ENCODE measurements at places on chromosomes 16 and 17.

DNA sequence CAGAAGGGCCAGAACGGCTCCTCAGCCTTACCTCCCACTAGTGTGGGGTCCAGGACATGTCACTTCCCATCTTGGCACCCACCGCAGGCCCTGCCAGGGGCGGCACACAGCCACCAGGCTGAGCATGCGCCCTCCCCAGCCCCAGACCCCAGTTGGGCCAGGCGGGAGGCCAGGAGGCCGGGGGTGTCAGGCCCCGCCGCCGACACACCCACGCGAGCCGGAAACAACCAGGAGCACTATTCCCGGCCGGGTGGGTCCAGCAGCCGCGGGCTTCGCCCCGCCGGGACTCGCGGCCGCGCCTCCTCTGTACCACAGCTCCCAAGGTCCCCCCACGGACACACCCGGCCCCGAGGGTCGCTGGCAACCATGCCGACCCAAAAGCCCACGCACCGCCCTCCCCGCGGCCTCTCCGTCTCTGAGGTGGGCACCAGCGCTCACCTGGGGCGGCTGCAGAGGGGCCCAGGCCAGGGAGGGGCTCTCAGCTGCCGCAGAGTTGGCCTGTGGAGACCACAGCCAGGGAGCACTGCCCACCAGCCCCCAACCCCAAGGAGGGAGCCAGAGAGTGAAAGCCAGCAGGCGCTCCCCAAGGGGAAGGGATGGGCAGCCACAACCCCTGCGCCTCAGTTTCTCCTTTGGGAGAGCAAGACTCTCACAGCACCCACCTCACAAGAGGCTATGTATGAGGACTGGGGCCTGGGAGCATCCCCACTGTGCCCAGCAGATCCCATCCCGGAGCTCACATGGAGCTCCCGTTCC lies 18.0 kb downstream of the B9D1 start:
- peak; percentile 29 for ATAC-seq

DNA sequence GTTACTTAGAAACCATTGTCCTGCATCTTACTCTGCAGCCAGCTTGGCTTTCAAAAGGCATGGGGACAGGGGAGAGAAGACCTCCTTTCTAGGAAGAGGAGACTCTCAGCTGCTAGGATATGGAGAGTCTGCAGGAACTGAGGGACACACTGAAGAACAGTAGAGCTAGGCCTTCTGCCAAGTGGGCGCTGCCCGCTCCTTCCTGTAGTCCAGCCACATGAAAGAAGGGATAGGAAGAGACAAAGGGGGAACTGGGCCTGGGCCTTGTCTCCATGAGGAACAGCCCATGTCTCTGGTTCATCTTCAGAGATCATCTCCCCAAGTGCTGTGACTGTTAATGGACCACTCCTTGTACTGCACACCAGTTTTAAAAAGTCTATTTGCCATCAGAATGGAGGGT lies 78.4 kb downstream of the SYCE1L start:
- no peak for ATAC-seq

GRCh38 chr17:64579917-64580316 lies 73.1 kb downstream of the CEP95 start:
- no peak for ATAC-seq

DNA sequence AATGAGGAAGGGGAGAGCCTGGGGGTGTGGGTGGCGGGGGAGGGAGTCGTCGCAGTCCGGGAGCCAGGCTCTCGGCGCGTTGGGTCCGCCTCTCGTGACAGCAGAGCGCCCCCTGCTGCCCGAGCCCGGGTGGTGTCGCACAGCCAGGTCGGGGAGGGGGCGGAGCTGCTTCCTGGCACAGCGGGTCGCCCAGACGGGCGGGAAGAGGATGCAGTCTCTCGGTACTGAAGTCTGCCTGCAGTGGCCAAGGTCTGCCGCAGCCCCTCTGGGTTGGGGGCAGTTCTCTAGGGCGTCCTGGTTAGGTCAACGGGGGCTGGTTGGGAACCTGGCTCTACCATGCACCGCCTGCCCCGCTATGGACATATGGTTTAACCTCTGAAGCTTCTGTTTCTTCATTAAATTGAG lies 38.2 kb upstream of the CCDC182 start:
- no peak for ATAC-seq

GRCh38 chr17:21253646-21254441 lies 634 bp upstream of the NATD1 start:
- peak; percentile 10 for ATAC-seq

GRCh38 chr17:45775576-45776011 lies 8.5 kb upstream of the CRHR1 start:
- peak; percentile 28 for ATAC-seq

DNA sequence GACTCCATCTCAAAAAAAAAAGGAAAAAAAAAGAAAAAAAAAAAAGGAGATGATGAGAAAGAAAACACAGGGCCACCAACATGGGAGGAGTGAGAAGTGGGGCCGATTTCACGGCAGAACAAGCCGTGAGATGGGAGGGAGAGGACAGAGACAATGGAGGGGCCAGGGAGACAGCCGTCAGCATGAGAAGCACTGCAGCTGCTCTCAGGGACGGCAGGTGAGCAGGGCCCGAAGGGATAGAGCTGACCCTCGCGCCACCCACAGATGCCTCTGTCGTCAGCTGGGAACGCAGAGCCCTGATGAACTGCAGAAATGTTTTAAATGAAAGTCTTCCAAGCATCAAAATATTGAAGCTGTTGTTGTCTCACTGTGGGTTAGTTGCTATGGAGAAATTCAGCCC lies 20.3 kb downstream of the PITPNM3 start:
- no peak for ATAC-seq

DNA sequence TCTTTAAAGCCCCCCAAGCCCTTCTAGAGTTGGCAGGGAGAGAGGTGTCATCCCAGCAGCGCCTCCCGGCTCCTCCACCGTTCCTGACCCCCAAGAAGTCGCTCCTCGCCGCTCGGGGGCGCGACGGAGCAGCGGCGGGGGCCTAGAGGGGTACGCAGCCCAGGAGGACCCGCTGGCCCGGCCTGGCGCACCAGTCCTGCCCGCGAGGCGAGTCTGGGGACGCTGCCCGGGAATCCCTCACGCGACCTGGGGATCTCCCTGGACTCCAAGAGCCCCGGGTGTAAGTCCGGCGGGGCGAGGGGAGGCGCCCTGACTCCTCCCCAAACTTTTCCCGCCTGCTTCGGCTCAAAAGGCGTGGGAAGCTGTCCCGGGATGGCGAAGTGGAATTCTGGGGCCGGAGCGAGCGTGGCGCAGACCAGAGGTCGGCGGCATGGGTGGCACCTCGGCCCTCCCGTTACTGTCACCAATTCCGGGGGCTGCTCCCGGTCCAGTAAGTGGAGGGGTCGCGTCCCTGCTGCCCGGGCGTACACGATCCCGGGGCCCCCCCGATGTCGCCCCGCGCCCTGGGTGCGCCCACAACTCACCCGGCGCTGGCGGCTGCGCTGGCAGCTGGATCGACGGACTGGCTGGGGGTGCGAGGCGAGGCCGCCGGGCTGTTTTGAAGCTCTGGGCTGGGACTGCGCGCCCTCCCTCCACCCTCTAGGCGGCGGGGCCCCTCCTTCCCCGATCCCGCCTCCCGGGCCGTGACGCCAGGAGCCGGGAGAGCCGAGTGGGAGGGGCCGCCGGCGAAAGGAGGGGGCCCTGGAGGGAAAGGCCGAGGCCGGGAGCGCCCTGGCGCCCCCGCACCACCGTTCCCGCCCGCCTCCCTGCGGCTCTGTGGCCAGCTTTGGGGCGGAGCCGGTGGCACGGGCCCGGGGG lies at the start of gene EMP2:
EMP2 (minus strand) TSS at position 634 of the 918 bp plus-strand sequence. CDS start 32,981 bp downstream, outside the sequence.
- ATAC-seq, result peak; percentile 65

GRCh38 chr16:83849421-83849820 lies 41.6 kb downstream of the HSBP1 start:
- ATAC-seq, result no peak

DNA sequence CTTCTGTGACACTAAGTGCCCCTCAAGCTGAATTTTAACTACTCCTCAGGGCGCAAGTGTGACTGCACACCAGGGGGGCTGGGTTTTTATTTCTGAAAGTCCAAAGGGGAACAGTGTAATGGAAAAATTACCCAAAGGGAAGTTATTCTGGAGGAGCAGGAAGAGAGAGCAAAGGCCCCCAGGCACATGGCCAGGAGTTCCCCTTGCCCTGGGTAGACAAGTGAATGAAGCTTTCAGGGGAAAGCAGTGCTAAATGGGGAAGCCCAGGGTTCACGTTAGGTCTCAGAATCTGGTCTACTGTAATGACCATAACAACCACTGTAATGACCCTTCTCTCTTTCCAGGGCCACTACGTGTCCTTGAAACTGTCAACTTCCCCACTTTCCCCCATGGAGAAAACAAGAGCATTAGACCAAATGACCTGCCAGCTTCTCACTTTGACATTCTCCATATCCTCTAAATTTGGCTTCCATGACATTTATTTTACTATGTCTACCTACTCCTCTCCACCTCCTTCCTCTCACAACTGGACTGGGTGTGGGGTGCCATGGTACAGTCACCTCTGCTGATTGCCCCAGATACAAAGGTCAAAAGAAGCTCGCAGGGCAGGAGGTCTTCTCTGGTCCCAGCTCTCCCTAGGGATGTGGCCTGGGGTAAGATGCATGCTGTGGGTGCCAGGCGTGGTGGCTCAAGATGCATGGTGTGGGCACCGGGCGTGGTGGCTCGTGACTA lies 34.1 kb upstream of the MMP2 start:
- peak; percentile 69 for ATAC-seq

- ATAC-seq, result no peak
Measured at GRCh38 chr17:28043741-28044140, 1.3 kb downstream of the NLK start.

GRCh38 chr16:67644038-67644437 lies 906 bp upstream of the CARMIL2 start:
- no peak for ATAC-seq

GRCh38 chr17:33560871-33561270 lies 267.8 kb upstream of the ASIC2 start:
- no peak for ATAC-seq

GRCh38 chr17:80103449-80104085 lies 2.2 kb downstream of the GAA start:
- no peak for ATAC-seq

GRCh38 chr17:74637265-74637664 lies 13.7 kb upstream of the CD300E start:
- no peak for ATAC-seq

GRCh38 chr17:3724378-3725077 lies 825 bp downstream of the HASPIN start:
- ATAC-seq, result no peak

DNA sequence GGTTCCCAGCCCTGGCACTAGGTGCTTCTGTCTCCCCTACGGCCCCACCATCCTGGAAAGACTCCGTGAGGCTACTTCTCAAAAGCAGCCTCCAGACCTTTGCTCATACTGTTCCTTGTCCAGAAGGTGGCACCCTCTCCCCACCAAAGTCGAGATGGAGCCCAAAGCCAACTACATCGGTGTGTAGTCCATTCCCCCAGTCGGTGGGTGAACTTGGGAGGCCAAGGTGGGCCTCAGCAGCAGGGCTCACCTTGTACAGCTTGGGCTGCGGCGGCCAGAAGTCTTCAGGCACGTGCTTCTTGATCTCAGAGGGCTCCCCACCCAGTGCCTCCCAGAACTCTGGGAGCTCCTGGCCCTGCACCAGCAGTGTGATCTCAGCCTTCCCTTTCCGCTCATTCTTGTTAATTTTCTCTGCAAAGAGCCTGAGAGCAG lies 10.2 kb downstream of the FLII start:
- ATAC-seq, result peak; percentile 73

GRCh38 chr17:69454051-69454450 lies 39.6 kb downstream of the MAP2K6 start:
- no peak for ATAC-seq

GRCh38 chr16:57892447-57893096 lies 78.4 kb downstream of the CNGB1 start:
- ATAC-seq, result no peak

- no peak for ATAC-seq
Measured at GRCh38 chr17:4934173-4934979, 2.3 kb downstream of the GP1BA start.

DNA sequence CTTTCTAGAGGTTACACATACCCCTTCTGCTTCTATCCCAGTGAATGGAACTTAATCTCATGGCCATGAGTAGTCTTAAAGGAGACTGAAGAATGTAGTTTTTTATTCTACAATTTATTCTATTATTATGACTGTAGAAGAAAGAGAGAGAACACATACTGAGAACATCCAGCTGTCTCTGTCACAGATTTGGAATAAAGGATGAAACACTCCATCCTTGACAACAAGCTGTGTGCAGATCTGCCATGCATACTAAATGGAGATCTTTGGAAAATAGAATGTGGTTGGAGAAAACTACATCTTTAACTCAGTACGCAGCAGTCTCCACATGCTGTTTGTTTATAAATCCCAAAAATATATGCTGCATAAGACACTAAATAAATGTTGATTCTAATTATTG lies 54.1 kb upstream of the NUDT7 start:
- ATAC-seq, result no peak

- ATAC-seq, result no peak
Measured at GRCh38 chr17:81126281-81127132, 38.8 kb upstream of the PVALEF start.

GRCh38 chr16:24988593-24989338 lies 26.4 kb downstream of the ARHGAP17 start:
- ATAC-seq, result peak; percentile 67

- ATAC-seq, result peak; percentile 37
Measured at GRCh38 chr16:15952265-15952711, 2.9 kb downstream of the ABCC1 start.

GRCh38 chr17:70187383-70187782 lies 18.1 kb downstream of the KCNJ2 start:
- no peak for ATAC-seq

- no peak for ATAC-seq
Measured at GRCh38 chr17:69764146-69764545, 310.9 kb upstream of the KCNJ16 start.

DNA sequence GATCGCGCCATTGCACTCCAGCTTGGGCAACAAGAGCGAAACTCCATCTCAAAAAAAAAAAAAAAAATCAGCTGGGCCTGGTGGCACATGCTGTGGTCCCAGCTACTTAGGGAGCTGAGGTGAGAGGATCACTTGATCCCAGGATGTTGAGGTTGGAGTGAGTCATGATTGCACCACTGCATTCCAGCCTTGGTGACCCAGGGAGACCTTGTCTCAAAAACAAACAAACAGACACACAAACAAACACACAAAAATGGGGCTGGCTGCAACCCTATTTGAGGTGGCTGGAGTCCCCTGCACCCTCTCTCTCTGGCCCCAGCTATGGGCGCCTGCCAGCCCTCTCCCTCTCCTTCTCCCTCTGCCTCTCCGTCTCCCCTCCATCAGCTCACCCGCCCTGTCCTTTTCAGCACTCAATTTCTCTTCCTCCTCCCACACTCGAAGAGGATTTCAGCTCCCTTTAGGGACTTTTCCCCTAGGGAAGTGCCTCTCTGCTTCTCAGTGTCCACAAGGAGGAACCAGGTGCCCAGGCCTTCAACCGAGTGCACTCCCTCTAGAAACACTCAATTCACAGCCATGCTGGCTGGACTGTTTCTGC lies 17.5 kb upstream of the TFAP4 start:
- ATAC-seq, result no peak

DNA sequence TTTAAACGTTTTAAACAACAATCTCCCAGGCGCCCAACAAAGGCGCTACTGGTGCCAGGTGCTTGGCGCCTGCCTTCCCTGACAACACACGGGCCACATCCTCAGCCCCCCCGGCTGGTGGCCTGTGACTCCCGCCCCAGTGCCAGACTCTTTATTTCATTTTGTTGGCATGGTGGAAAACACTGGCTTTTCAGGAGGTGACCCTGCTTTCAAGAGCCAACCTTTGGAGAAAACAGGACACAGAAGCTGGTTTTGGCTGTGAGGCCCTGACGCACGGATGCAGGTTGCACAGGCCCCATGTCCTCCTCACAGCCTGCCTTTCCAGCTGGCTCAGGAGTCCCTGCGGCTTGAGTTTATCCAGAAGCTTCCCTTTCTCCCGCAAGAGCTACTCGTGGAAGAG lies 100.0 kb downstream of the METRNL start:
- no peak for ATAC-seq

GRCh38 chr17:53626286-53626685 lies 196.4 kb upstream of the KIF2B start:
- ATAC-seq, result no peak

GRCh38 chr17:48893646-48894508 lies 1.3 kb downstream of the ATP5MC1 start:
- no peak for ATAC-seq
